B cell (primary cell): ENCODE measurements at places on chromosomes 5 and 9.

DNA sequence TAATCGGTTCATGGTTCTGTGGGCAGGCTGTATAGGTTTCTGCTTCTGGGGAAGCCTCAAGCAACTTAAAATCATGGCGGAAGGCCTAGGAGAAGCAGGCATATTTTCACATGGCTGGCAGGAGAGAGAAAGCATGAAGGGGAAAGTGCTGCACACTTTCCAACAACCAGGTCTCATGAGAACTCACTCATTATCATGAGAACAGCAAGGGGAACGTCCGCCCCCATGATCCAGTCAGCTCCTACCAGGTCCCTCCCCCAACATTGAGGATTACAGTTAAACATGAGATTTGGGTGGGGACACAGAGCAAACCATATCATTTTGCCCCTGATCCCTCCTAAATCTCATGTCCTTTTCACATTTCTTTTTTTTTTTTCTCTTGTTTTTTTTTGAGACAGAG, 82.1 kb downstream of the EHMT1 start:
- no peak overlapping the region for H3K27ac ChIP-seq
- H3K36me3 ChIP-seq: no peaks in the 10 kb centered on the region
- H3K4me1 ChIP-seq: peaks cover 24% of the 10 kb centered on the region
- no peak overlapping the region for H3K4me3 ChIP-seq
- no peak for DNase-seq

GRCh38 chr5:6718161-6718681, 5.0 kb downstream of the TENT4A start:
- no peak for DNase-seq
- H3K36me3 ChIP-seq: no peaks in the 10 kb centered on the region
- H3K27ac ChIP-seq: no peak overlapping the region
- no peak overlapping the region for H3K4me3 ChIP-seq
- peaks cover 64% of the 10 kb centered on the region for H3K4me1 ChIP-seq
- no peaks in the 10 kb centered on the region for H3K27me3 ChIP-seq

- no peak for DNase-seq
- H3K4me1 ChIP-seq: no peaks in the 10 kb centered on the region
- no peaks in the 10 kb centered on the region for H3K36me3 ChIP-seq
- H3K27me3 ChIP-seq: no peaks in the 10 kb centered on the region
Observed at GRCh38 chr9:105828596-105829213, 134.4 kb downstream of the TMEM38B start.

GRCh38 chr5:76637490-76637889, 14.3 kb upstream of the F2RL2 start:
- DNase-seq: no peak
- H3K4me3 ChIP-seq: no peak overlapping the region
- H3K27me3 ChIP-seq: no peaks in the 10 kb centered on the region
- H3K27ac ChIP-seq: no peak overlapping the region
- H3K4me1 ChIP-seq: peaks cover 8% of the 10 kb centered on the region

- DNase-seq: no peak
- H3K4me3 ChIP-seq: no peak overlapping the region
- H3K4me1 ChIP-seq: peaks cover 29% of the 10 kb centered on the region
- H3K27me3 ChIP-seq: no peaks in the 10 kb centered on the region
Observed at GRCh38 chr5:56409331-56410190, 176.4 kb upstream of the ANKRD55 start.

DNA sequence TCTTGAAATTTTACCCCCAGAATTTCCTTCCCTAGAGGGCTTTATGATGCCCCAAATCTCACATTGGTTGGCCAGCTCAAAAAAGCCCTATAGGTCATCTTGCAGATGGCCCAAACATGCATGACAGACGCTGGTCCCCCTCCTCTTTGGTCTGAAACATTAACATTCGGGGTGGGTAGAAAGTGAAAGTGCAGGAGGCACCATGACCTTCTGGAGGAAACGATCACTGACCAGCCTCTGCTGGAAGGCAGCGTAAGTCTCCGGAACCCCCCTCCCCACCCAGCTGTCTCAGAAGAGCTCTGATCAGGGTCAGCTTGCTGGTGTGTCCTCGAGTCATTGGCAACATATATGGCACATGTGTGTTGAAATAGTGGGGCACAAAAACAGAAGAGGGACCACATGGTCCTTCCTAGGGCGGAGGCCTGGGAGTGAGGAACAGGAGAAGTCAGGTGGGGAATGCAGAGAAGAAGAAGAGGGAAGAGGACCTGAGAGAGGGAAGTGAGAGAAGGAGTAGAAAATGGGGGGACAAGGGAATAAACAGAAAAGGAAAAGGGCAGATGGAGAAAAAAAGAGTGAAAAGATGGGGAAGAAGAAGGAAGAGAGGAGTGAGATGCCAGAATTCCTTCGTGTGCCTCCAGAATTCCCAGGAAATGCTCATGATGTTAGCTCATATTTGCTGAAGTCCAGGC, 46.2 kb downstream of the IL31RA start:
- no peaks in the 10 kb centered on the region for H3K4me1 ChIP-seq
- no peaks in the 10 kb centered on the region for H3K36me3 ChIP-seq
- DNase-seq: no peak
- no peak overlapping the region for H3K4me3 ChIP-seq
- no peak overlapping the region for H3K27ac ChIP-seq

GRCh38 chr9:94603259-94604160, 9.9 kb upstream of the FBP2 start:
- H3K27me3 ChIP-seq: no peaks in the 10 kb centered on the region
- H3K27ac ChIP-seq: no peak overlapping the region
- H3K36me3 ChIP-seq: no peaks in the 10 kb centered on the region
- H3K4me3 ChIP-seq: no peak overlapping the region

DNA sequence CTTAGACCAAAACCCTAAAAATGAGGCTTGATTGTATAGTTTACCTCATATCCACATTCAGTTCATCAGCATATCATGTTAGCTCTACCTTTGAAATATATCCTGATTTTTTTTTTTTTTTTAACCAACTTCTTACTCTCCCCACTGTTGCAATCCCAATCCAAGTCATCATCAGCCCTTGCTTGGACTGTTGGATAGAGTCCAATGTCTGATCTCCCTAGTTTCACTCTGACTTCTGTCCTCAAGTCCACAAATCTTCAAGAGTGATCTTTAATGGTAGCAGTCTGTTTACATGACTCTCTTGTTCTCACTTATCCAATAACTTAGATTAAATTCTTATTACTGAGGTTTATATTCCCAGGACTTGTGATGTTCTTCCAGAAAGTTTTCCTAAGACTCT, 30.8 kb downstream of the NAA35 start:
- no peak overlapping the region for H3K4me3 ChIP-seq
- H3K4me1 ChIP-seq: no peaks in the 10 kb centered on the region

GRCh38 chr5:14756478-14756877, 92.0 kb downstream of the OTULIN start:
- no peaks in the 10 kb centered on the region for H3K4me1 ChIP-seq
- H3K27me3 ChIP-seq: no peaks in the 10 kb centered on the region
- H3K27ac ChIP-seq: no peak overlapping the region
- H3K4me3 ChIP-seq: no peak overlapping the region

DNA sequence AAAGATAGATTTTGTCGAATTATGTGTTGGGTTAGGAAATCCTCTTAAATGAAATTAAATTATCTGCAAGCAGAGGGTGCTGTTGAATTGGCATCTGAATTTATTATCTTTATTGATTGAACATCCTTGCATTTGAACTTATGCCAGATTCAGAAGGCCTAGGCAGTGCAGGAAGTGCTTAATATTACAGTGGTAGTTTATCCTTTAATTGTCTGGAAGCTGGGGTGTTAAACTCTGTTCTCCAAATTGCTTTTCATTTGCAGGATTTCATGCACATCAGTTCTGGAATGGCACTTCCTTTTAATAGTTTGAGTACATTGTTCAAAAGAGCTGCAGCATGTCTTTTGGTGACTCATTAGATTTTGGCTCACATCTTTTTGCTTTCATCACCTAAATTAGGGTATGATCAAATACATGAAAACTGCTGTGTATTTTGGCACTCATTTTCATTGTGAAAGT, 186.3 kb downstream of the KDM4C start:
- no peaks in the 10 kb centered on the region for H3K36me3 ChIP-seq
- H3K4me3 ChIP-seq: no peak overlapping the region
- DNase-seq: no peak
- no peaks in the 10 kb centered on the region for H3K27me3 ChIP-seq

DNA sequence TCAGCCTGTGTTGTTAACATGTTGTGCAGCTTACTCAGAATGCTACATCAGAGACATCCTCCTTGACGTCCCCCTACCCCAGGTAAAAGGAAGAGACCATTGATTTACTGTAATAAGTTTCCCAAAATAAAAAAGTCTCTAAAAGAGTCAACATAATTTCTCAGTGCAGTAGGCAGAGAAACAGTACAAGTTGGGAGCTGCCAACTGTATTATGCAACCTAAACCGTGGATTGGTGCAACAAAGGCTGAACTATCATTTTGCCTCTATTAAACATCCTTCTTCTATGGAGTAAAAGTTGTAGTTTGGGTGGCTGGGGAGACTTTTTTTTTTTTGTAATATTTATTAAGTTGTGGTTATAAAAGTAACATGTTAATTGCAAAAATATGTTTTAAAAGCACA, 208.0 kb downstream of the NR3C1 start:
- no peak overlapping the region for H3K27ac ChIP-seq
- DNase-seq: no peak
- H3K27me3 ChIP-seq: no peaks in the 10 kb centered on the region

GRCh38 chr9:108345826-108346225, 510.0 kb downstream of the ACTL7B start:
- H3K4me1 ChIP-seq: no peaks in the 10 kb centered on the region
- no peak for DNase-seq
- no peaks in the 10 kb centered on the region for H3K27me3 ChIP-seq
- no peaks in the 10 kb centered on the region for H3K36me3 ChIP-seq
- H3K27ac ChIP-seq: no peak overlapping the region

DNA sequence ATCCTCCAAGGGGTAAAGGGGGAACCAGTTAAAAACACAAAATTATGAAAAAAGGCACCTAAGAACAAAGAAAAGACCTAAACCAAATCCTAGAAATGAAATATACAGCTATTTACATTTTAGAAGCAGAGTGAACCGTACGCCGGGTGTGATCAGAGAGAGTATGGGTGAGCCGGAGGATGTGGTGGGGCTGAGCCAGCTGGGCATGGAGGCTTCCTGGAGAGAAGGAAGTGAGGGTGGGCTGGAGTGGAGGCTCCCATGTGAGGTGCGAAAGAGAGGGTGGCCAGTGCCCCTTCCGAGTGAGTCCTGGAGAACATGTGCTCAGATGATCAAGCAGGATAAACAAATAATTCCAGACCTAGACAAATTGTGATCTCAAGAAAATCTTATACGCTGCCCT, 111.6 kb downstream of the CACNA1B start:
- no peaks in the 10 kb centered on the region for H3K4me1 ChIP-seq
- no peak overlapping the region for H3K4me3 ChIP-seq
- no peak overlapping the region for H3K27ac ChIP-seq
- peaks cover 13% of the 10 kb centered on the region for H3K27me3 ChIP-seq
- DNase-seq: no peak

DNA sequence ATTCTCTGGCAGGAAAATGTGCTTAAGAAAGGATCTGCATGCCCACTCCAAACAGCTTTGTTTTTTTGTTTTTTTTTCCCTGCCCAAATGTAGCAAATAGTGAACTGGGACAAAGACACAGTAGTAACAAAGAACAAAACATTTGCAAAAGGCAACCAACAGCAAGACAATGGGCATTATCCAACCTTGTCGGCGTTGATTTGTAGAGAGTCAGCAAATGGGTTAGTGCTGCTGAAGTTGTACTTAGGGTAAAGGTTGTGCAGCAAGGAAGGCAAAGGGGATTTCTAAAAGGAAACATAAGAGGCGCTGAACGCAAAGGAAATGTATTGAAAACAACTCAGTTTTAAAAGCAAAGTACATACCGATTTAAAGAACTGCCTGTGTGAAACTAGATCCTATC, 136.2 kb downstream of the MPDZ start:
- no peak overlapping the region for H3K4me3 ChIP-seq
- no peaks in the 10 kb centered on the region for H3K36me3 ChIP-seq
- no peaks in the 10 kb centered on the region for H3K4me1 ChIP-seq
- no peak for DNase-seq
- no peaks in the 10 kb centered on the region for H3K27me3 ChIP-seq

DNA sequence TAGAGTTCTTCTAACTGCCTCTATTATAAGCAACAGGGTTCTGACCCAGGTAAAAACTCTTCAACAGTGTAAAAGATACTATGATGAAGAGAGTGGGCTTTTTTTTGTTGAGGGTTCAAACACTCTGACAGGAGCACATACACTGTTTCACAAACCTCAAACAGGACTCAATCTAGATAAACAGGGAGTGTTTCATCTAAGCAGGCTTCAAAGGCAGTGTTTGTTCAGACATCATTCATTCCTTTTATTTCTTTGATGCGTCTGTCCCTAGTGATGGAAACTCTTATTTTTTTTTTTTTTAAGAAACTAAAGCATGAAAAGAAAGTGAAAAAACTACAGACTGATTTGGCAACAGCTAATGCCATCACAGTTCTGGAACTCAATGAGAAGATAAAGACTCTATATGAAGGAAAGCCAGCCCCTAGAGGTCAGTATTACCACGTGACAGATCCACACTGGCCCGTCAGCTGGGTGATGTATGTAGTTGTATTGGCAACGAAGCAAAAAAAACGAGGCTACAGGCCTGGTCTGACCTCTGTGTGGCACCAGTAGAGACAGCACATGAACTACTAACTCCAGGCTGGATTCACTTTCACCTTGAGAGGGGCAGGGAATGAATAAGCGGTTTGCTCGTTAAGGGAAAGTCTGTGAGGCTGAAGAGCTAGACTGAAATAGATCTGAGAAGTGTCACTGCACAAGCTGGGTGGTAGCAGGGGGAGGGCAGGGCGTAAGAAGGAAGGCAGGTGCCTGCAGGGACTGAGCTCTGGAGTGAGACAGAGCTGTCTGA, 172.2 kb downstream of the CCDC192 start:
- H3K27ac ChIP-seq: no peak overlapping the region
- DNase-seq: peak; percentile 29
- no peak overlapping the region for H3K4me3 ChIP-seq
- no peaks in the 10 kb centered on the region for H3K36me3 ChIP-seq

- H3K4me3 ChIP-seq: no peak overlapping the region
- DNase-seq: no peak
- H3K36me3 ChIP-seq: no peaks in the 10 kb centered on the region
- no peaks in the 10 kb centered on the region for H3K27me3 ChIP-seq
- H3K4me1 ChIP-seq: no peaks in the 10 kb centered on the region
- H3K27ac ChIP-seq: no peak overlapping the region
Observed at GRCh38 chr5:139190125-139190524, 8.0 kb downstream of the SIL1 start.

DNA sequence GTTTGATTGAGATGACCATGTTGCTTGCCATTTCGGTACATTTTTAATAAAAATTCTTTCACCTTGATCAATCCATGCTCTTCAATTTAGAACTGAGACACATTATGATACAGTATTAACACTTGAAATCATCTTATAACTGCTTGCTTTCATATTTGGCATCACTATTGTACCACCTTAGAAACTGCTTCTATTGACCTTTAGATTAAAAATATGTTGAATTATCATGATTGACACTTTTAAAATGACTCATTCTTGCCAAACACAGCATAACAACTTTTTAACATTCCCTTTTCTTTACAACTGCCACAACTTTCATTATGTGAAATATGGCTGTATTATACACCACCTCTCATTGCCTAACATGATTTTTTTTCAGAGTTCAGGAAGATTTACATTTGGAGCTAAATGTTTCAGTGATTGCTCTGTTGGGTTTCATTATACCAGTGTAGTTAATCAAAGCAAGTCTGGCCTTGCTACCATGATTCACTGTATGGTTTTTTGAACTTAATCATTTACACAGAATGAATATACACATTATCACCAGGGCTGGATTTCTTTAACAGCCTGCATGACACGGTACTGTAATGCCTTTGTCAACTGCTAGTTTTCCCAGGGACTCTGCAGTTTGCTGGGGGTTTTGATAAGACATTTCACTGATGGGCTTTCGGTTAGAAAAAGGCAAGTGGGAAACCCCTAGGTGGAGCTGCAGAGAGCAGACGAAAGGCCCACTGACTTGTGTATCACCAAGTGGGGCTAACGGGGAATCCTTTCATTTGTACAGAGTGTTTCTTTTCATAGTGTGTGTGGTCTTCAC, 93.6 kb upstream of the TLE4 start:
- H3K27ac ChIP-seq: no peak overlapping the region
- no peaks in the 10 kb centered on the region for H3K4me1 ChIP-seq
- no peaks in the 10 kb centered on the region for H3K27me3 ChIP-seq
